ENCODE measurements at places on chromosomes 7 and 10.

DNA sequence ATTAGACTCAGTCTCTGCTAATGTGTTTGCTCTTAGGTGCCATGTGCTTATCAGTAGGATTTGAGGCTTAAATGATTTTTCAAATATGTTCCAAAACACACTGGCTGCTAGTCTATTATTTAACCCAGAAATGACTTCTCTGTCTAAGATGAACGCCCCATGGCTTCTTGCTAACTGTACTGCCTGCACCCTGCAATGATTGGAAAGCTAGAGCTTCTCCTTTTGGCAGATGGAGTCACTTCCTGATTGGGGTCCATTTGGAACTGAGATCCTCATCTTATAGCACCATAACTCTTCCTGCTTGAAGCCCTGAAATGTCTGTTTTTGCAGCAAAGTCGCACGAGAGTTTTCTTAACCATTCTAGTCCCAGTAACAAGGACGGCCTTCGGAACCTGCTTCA lies 186.5 kb upstream of the ADO start:
- DNase-seq = no peak

DNA sequence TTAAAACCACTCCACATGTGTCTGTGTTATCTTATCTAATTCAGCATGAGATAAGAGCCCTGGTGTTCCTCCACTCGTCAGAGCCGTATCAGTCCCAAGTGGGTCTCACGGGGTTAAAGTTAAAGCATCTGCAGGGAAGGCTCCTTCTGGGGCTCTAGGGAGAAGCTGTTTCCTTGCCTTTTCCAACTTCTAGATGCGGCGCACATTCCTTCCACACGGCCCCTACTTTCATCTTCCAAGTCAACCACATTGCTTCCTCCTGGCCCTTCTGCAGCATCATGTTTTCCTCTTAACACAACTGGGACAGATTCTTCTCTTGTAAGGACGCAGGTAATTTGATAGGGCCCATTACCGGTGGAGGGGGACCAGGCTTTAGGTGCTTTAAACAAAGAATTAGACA lies 620.1 kb upstream of the DPP6 start:
- DNase-seq = no peak

- DNase-seq = no peak
Observed at GRCh38 chr7:45581271-45581780, 7.2 kb downstream of the ADCY1 start.

- no peak for DNase-seq
Observed at GRCh38 chr10:36507715-36508114, 617.7 kb upstream of the ANKRD30A start.
